ENCODE measurements at places on chromosomes 7 and 10.

- no peak for DNase-seq
Observed at GRCh38 chr10:98920807-98921206, 314.8 kb downstream of the HPSE2 start.

GRCh38 chr7:155785536-155785935 lies 26.7 kb downstream of the SHH start:
- DNase-seq, result peak; percentile 20

GRCh38 chr10:118276204-118276603 lies 65.9 kb downstream of the FAM204A start:
- DNase-seq, result no peak

GRCh38 chr10:44873160-44873559 lies 38.0 kb upstream of the TMEM72 start:
- DNase-seq, result no peak

- DNase-seq, result no peak
Observed at GRCh38 chr7:120070201-120070600, 202.8 kb upstream of the KCND2 start.

- DNase-seq, result no peak
Observed at GRCh38 chr7:50273301-50273700, 31.2 kb upstream of the IKZF1 start.

DNA sequence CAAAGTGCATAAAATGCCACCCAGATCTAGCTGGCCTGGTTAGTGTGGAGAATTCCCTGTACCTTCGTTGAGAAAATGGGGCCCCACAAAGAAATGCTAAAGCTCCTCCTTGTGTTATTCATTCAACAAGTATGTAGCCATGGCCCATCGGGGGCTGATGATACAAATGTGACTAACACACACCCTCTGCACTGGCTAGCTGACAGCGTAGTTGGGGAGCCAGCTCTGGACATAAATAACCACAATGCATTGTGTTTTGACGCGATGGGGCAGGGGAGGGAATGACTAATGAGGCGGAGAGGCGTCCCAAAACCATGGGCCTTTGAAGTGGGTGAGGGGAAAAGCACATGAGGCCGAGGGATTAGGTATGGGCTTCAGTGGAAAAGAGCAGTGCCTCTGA lies 28.2 kb upstream of the ASL start:
- DNase-seq, result peak; percentile 97

DNA sequence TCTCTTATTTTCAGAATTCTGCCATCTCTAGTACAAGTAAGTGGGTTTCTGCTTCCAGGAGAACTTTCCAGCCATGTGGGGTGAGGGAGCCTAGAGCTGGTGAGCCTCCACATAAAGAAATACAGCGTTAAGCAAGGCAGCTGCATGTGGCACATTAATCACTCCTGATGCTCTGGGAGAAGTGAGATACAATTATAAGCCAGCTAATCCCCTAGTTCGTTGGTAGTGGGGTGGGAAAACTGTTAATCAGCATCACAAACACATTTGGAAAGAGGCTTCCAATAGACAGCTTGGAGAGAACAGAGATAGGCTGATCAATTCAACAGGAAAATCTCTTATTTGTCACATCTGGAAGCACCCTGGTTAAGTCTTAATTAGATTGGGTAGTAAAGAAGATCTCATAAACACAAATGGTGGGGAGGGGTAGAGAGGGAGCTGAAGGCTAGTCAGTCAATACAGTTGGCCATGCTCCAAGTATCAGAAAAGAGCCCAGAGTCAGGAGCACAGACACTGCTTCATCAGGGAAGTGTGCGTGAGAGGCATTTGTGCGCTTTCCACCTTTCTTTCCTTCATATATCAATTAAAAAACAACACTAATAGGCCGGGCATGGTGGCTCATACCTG lies 130.6 kb downstream of the SORCS1 start:
- no peak for DNase-seq

DNA sequence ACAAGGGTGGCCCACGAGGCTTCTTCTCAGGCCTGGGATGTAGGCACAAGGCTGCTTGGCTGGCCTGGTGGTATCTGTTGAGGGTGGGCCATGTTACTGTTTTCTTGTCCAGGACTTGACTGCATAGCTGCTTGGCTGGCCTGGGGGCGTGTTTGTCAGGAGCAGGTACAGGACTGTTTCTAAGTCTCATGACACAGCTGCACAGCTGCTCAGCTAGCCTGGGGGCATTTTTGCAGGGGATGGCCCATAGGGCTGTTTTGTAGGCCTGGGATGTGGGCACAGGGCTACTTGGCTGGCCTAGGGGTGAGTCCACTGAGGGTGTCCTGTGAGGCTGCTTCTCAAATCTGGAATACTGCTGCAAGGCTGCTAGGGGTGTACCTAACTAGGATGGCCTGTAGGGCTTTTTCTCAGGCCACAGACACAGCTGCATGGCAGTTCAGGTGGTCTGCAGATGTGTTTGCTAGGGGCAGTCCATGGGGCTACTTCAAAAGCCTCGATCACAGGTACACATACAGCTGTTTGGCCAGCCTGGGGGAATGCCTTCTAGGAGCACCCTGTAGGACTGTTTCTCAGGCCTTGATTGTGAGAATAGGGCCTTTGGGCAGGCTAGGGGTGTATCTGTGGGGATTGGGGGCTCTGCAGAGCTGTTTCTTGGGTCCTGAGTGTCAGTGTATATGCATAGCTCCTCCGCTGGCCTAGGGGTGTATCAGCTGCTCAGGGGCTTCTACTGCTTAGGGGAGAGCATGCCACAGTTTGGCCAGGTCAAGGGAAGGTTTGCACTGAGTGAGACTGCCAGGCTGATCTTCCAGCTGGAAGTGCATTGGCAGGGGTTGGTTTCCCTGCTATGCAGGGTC lies 26.6 kb upstream of the PLA2G12B start:
- no peak for DNase-seq

- DNase-seq, result no peak
Observed at GRCh38 chr10:69345402-69345801, 67.1 kb downstream of the HK1 start.

- no peak for DNase-seq
Observed at GRCh38 chr10:126913316-126913715, 8.1 kb downstream of the DOCK1 start.

- DNase-seq, result no peak
Observed at GRCh38 chr7:134313543-134313942, 3.2 kb downstream of the SLC35B4 start.

- DNase-seq, result no peak
Observed at GRCh38 chr10:17537281-17537680, 79.9 kb downstream of the HACD1 start.

- DNase-seq, result no peak
Observed at GRCh38 chr10:21728618-21729017, 194.6 kb downstream of the MLLT10 start.

- DNase-seq, result peak; percentile 38
Observed at GRCh38 chr7:106766551-106766950, 98.5 kb upstream of the PIK3CG start.

DNA sequence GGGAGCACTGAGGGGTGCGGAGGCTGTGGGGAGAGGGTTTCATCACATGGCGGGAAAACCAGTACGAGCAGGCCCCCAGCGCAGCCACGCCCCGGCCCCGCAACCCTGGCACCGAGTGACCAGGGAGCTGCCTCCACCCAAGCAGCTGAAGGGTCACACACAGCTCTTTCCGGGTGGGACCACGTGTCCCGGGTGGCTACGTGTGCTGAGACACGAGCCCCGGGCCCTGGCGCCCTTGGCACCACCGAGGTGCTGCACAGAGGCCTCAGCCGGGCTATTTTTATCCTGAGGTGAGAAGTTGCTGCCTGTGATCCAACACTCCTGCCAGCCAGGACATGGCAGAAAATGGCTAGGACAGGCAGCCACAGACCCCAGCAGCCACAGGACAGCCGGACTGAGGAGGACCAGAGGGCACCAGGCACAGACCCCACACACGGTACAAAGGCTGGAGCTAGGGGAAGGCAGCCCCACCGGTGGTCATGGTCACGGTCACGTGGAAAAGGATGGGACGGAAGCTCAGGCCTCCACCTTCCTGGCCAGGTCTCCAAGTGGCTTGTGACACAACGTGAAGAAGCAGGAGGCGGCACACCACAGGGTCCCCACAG lies 223.7 kb downstream of the MAD1L1 start:
- no peak for DNase-seq

DNA sequence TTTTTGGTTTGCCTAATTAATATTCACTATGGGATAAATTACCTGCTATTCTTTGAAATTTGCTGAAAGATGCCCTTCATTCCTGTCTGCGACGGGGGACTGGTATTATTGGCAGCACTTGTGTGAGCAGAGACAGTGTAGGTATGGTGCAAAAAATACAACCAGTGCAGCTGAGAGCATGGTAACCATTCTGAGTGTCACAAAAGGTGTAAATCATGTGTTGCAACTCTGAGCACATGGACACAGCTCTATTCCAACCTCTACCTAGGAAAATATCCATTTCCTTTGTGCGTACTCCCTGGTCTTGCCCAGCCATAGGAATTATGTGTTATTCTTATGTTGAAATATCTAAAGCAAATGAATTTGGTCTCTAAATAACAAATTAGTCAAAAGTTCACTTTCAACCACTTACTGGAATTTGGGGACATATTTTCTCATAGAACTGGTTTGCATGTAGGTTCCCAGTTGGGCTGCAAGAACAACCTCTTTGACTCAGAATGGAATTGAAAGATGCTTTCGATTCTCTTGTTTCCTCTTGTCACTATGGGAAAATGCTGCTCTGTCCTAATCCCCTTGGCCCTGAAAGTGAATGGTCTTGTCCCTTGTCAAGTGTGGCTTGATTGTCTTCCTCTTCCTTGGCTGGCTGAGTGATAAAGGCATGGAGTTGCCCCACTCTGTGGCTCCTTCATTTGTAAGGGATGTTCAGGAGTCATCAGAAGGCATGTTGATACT lies 57.0 kb downstream of the CELF2 start:
- no peak for DNase-seq

GRCh38 chr7:5636446-5636835 lies 145.0 kb downstream of the RNF216 start:
- no peak for DNase-seq

GRCh38 chr7:77501192-77501515 lies 35.9 kb upstream of the PTPN12 start:
- DNase-seq, result no peak

DNA sequence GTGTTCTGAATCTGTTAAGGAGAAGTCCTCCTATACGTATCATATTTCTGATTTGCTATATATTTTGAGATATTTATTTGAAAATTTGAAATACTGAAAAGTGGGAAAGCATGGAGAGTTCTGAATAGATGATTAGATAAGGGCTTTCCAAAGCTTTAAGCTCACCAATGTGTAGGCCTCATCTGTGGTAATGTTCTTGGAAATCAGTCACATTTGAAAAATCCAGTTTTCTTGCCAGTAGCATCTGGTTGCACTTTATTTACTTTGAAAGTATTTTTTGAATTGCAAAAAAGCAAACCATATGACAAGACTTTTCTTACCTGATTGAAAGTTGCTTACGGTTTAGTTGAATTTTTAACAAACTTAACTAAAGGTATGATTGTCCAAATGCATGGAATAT lies 21.7 kb downstream of the ADD3 start:
- peak; percentile 17 for DNase-seq

DNA sequence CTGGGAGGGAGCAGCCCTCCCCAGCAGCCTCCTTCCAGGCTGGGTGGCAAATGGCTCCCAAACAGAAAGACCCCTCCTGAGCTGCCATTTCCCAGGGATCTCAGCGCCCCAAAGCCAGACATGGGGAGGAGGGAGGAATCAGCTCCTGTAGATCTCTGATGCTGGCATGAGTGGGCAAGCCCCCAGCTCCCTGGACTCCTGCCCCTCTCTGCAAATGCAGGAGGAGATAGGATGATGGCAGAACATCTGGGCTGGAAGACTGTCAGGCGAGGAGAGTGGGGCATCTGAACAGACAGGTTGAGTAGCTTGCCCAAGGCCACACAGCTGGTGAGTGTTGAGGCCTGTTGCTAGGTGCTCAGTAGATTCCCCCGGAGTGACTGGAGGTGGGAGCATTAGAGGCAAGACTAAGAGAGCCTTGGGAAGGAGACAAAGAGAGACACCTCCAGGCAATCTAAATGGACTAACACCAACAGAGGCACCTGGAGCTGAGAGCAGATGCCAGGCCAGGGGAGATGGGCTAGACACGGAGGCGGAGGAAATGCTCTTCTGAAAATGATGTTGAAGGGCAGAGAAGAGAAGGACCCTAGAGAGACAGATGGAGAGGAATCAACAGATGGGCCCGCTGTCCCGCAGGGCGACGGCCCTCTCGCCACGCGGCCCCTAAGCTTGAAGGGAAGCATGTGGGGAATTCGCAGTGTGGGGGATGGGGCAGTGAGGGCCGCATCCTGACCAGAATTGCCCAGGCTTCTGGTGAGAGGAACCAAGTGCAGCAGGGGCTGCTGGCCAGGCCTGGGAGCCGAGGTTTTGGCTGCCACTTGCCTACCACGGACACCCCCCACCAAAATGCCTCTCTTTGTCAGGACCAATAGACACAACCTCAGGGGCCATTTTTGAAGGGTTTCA lies 84.8 kb upstream of the LRRC4 start:
- DNase-seq, result no peak

GRCh38 chr10:129078346-129078745 lies 388.7 kb upstream of the MGMT start:
- DNase-seq, result no peak

GRCh38 chr7:31778296-31778695 lies 91.3 kb downstream of the PPP1R17 start:
- peak; percentile 31 for DNase-seq

- DNase-seq, result peak; percentile 77
Observed at GRCh38 chr10:48363617-48364355, 57.3 kb downstream of the MAPK8 start.

DNA sequence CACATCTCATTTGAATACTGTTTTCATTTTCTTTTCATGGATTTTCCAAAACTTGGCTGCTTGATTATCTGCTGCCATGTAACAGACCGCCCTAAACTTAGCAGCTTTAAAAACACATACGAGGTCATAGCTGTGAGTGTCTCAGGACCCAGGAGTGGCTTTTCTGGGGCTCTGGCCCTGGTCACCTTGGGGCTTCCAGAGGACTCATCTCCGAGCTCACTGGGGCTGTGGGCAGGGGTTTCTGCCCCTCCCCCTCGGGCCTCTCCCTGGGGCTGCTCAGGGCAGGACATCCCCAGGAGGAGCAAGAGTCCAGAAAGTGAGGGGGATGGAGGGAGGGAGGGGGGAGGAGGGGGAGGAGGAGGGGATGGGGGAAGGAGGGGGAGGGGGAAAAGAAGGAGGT lies 77.0 kb downstream of the NKX6-2 start:
- no peak for DNase-seq

DNA sequence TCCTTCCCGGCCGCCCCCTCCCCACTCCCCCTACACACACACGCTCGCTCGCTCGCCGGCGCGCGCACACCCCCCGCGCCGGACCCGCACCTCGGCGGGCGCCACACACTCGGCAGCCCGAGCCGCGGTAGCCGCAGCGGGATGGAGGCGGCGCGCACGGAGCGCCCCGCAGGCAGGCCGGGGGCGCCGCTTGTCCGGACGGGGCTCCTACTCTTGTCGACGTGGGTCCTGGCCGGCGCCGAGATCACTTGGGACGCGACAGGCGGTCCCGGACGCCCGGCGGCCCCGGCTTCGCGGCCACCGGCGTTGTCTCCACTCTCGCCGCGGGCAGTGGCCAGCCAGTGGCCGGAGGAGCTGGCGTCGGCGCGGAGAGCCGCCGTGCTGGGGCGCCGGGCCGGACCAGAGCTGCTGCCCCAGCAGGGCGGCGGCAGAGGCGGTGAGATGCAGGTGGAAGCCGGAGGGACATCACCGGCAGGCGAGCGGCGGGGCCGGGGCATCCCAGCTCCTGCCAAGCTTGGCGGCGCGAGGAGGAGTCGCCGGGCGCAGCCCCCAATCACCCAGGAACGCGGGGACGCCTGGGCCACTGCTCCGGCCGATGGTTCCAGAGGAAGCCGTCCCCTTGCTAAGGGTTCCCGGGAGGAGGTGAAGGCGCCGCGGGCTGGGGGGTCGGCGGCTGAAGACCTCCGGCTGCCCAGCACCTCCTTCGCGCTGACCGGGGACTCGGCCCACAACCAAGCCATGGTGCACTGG lies at the start of gene SORCS3:
SORCS3 (plus strand) TSS at position 104 of the 750 bp plus-strand sequence.
- DNase-seq, result no peak

All from EH (cell line).